Glutamatergic neuron (in vitro differentiated cells): ENCODE measurements at places on chromosomes 13 and 19. TPM values are rescaled to one million over a fixed set of nuclear protein-coding genes. Genes with fewer than 3 reads are reported as not detected.

The EDNRB gene
- total RNA-seq, result 0.10 TPM

The PSG11 gene
- total RNA-seq, result not detected

The CALR gene
- 543 TPM for total RNA-seq

The DYRK1B gene
- total RNA-seq, result 86.3 TPM

The ZGLP1 gene
- 9.4 TPM for total RNA-seq

The APBA3 gene
- 23.3 TPM for total RNA-seq

The CERS1 gene
- total RNA-seq, result 15.3 TPM

The FAM83E gene
- 1.5 TPM for total RNA-seq

The CEACAM21 gene
- not detected for total RNA-seq

The RNF225 gene
- total RNA-seq, result 0.44 TPM

The THSD8 gene
- total RNA-seq, result 14.4 TPM

The KATNAL1 gene
- total RNA-seq, result 74.6 TPM

The ZNF846 gene
- 19.0 TPM for total RNA-seq

The MAMSTR gene
- 2.7 TPM for total RNA-seq

The PSG1 gene
- total RNA-seq, result not detected

The KRTDAP gene
- total RNA-seq, result not detected

The LGALS13 gene
- total RNA-seq, result not detected

The KMT5C gene
- 105 TPM for total RNA-seq

The CYP2F1 gene
- not detected for total RNA-seq

The CEACAM16 gene
- not detected for total RNA-seq

The GDF15 gene
- 8.9 TPM for total RNA-seq

The FUT3 gene
- total RNA-seq, result not detected

The ZIC2 gene
- 21.9 TPM for total RNA-seq

The FFAR2 gene
- not detected for total RNA-seq

The GPC5 gene
- total RNA-seq, result 10.2 TPM

The PLK5 gene
- 0.69 TPM for total RNA-seq

The PRKCSH gene
- total RNA-seq, result 276 TPM

The FTL gene
- total RNA-seq, result 875 TPM

The ZNF69 gene
- total RNA-seq, result 29.6 TPM

The ZNF324B gene
- total RNA-seq, result 9.9 TPM

The PRR19 gene
- 1.6 TPM for total RNA-seq

The SMIM24 gene
- total RNA-seq, result not detected

The GRK1 gene
- 1.2 TPM for total RNA-seq

The FRY gene
- 83.6 TPM for total RNA-seq

The KIR2DL3 gene
- total RNA-seq, result not detected

The NBEA gene
- 48.3 TPM for total RNA-seq

The ATCAY gene
- total RNA-seq, result 182 TPM

The CEACAM3 gene
- total RNA-seq, result not detected

The SIGLEC8 gene
- not detected for total RNA-seq

The ZNF99 gene
- not detected for total RNA-seq

The OR10H4 gene
- total RNA-seq, result not detected

The CFAP97D2 gene
- not detected for total RNA-seq

The LILRB1 gene
- 0.22 TPM for total RNA-seq

The LILRB5 gene
- 0.17 TPM for total RNA-seq

The KL gene
- not detected for total RNA-seq

The MED4 gene
- 57.1 TPM for total RNA-seq

The MIDN gene
- 325 TPM for total RNA-seq
